ENCODE measurements at places on chromosomes 1 and 21.

DNA sequence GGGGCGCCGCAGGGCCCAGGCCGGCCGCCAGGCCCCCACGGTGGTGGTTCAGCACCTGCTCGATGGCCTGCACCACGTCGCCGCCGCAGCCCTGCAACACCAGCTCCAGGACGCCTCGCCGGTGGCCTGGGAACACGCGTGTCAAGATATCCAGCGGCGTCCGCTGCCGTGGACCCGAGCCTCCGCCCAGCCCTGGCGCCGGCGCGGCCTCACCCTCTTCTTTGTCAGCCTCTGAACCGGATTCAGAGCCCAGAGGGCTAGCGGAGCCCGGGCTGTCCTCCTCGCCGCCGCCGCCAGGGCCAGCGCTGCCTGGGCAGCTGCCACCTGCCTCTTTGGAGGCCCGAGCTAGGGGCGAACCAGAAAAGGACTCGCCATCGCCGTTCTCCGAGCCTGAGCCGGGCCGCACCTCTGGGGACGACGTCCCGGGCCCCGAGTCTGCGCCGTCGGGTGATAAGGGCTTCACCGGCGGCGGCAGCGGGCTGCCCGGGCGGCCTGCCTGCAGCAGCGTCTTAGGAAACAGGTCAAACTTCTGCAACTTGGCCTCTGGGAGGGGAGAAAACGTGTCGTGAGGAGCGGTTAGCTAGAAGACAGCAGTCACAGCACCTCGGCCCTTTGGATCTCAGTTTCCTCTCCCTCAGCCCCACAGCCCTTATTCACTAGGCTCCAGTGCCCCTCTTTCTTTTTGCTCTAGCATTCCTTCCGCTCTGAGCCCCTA, 3.9 kb downstream of the DMRTA2 start:
- no peak for DNase-seq

- DNase-seq = no peak
Observed at GRCh38 chr1:108606478-108606877, 46.6 kb downstream of the EEIG2 start.

DNA sequence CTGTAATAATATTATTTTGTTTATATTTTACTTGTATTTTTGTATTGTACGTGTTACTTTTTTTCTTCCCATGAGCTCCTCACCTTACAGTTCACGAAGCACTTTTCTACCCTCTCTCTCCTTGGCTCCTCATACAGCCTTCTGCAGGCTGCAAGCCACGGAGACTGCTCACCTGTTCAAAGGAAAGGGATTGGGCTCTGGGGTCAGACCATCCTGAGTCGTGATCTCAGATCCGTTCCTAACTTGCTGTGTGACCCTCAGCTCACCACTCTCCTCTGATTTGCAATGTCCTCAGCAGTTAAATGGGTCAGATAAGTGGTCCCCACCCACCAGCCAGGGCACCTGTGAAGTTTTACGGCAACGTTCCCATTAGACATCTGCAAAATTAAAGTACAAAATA, 54.1 kb downstream of the VWA5B1 start:
- no peak for DNase-seq

DNA sequence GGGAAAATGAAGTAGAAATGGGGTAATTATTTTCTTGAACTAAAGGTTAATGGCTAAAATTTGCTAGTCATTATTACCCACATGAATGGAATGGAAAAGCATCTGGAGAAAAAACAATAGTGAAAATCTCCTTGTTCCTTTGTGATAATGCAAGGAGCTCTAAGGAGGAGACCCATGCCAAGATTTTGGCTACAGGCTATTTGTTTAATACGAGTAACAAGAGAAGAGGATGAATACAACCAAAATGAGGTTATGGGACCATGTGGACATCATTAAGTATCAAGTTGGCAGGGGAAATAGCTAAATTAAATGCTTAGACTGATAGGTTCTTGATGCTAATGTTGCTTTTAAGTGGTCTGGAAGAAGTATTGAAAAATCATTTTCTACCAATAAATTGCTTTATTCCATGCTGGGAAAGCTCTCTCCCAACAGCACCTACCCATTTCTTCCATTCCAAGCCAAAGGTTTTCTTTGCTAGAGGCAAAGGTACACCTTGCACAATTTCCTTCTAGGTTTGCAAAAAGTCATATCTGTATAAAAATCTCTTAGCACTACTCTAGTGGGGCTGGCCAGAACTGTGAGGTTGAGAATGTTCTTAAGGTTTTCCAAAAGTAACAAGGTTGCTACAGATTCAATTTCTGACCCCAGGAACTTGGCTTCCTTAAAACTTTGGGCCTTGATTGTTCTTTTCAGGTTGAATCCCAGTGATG, 100.2 kb downstream of the SMYD2 start:
- DNase-seq = no peak

GRCh38 chr1:97983126-97983525, 62.3 kb upstream of the DPYD start:
- DNase-seq = no peak

- DNase-seq = peak; percentile 83
Observed at GRCh38 chr1:26225033-26225831, 8.8 kb upstream of the CEP85 start.

GRCh38 chr1:42945164-42945563, 13.5 kb downstream of the SLC2A1 start:
- DNase-seq = no peak

DNA sequence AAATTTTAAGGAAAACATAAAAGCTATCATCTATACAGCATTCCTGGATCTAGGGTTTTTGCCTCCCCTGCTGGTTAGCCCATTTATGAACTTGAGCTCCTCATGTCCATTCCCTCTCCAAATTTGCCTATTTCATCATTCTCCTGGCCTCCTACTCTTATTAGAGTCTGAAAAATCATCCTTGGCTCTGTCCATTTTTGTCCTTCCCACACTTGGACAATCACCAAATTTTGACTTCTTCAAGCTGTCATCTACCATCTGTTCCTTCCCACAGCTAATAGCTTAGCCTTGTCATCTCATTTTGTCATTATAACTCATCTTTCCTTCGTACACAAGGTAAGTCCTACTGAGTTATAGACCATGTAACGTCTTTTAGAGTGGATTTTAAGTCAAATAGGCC, 2.2 kb upstream of the HENMT1 start:
- no peak for DNase-seq

GRCh38 chr1:32138965-32139364, 31.1 kb downstream of the KPNA6 start:
- no peak for DNase-seq

GRCh38 chr21:36507397-36508018, 27.6 kb upstream of the CLDN14 start:
- DNase-seq = no peak

Data from mucosa of gallbladder (tissue), 1 donor.